ENCODE measurements at places on chromosomes 1 and 21. TPM values are rescaled to one million over a fixed set of nuclear protein-coding genes. Genes with fewer than 3 reads are reported as not detected.

- no peak overlapping the region for H3K4me3 ChIP-seq
- no peak for DNase-seq
- peaks cover 14% of the 10 kb centered on the region for H3K4me1 ChIP-seq
- no peaks in the 10 kb centered on the region for H3K27me3 ChIP-seq
- H3K27ac ChIP-seq = no peak overlapping the region
These were observed 37.8 kb upstream of the THEM4 start for GRCh38 chr1:151947140-151947539.

C1orf115 gene
- total RNA-seq = 17.6 TPM

DNA sequence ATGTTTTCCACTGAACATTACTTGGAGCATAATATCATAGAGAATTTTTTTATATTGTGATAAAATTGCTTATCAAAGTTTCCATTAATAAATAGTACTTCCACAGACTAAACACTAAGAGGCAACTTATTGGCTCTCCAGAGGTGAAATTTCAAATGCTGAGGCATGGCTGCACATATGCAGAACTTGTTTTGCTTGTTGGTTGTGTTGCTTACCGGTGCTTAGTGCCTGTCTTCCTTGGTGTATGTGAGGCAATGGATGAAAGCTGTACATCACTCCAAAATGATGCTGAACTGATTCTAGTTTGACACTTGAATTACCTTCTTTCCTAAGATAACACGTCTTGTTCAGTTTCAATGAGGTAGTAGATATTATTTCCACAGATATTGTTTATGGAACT, 29.8 kb upstream of the GPR52 start:
- no peak for DNase-seq
- H3K27me3 ChIP-seq = no peaks in the 10 kb centered on the region
- no peak overlapping the region for H3K4me3 ChIP-seq
- H3K36me3 ChIP-seq = no peaks in the 10 kb centered on the region

- no peaks in the 10 kb centered on the region for H3K27me3 ChIP-seq
- no peaks in the 10 kb centered on the region for H3K36me3 ChIP-seq
- no peak overlapping the region for H3K27ac ChIP-seq
These were observed 68.1 kb upstream of the AK4 start for GRCh38 chr1:65079941-65080340.

- no peak overlapping the region for H3K27ac ChIP-seq
- H3K4me1 ChIP-seq = peaks cover 4% of the 10 kb centered on the region
- no peak overlapping the region for H3K4me3 ChIP-seq
- no peaks in the 10 kb centered on the region for H3K27me3 ChIP-seq
- DNase-seq = no peak
These were observed 1.1 kb upstream of the GTF2B start for GRCh38 chr1:88892357-88892877.

SLAMF9 gene
- total RNA-seq = not detected

DNA sequence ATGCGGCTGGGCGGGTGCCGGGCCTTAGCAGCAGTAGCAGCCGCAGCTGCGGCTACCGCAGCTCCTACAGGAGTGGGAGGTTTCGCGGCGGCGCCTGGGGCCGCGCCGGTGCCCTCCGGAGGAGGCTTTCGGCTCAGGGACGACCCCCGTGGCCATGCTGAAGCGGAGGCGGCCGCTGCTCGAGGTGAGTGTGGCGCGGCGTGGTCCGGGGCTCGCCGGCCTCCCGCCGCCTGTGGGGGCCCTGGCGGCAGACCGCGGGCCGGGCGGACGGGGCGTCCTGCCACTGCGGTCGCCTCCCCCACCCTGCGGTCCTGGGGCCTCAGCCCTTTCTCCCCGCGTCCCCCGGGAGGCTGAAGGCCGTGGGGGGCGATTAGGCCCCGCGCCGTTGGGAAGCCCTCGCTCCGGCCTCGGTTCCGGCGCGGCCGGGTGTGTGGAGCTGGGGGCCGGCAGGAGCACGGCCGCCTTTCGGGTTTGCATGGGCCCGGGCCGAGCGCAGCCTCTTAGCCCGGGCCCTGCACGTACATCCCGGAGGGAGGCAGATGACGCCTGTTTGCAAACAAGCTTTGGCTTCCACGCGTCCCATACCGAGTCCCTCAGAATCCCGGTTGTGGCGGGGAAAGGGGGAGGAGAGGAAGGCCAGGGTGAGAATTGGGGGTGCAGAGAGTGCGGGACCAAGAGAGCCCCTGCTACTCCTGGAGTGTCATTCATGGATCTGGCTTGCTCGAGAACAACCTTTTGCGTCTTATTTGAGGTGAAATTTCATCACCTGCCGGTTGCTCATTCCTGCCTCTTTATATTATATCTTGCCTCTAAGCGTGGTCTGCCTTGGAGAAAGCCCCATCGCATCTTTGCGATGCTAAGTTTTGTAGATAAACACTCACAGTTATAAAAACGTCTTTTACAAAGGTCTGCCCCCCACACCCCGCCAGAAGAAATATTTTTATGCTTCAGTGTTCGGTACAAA, 613 bp downstream of the ZFYVE9 start:
- H3K4me1 ChIP-seq = peaks cover 5% of the 10 kb centered on the region
- peak; percentile 53 for DNase-seq
- H3K4me3 ChIP-seq = peak overlapping the region; percentile 86

DNA sequence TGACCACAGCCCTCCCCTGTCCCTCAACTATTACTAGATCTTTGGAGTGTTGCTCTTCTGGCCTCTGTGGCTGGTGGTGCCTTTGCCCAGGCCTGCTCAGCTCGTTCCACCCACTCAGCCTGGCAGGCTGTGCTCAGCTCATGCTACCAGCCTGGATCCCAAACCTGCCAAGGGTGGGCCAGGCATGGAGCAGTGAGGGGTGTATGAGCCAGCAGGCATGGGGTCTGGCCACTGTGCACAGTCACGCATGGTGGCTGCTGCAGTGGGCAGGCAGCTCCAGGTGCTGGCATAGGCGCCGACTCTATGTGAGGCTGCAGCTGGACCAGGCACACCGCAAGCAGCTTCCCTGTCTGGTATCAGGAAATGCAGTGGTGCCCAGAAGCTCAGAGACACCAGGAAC, 449.9 kb downstream of the MATN1 start:
- no peak for DNase-seq
- no peak overlapping the region for H3K4me3 ChIP-seq
- H3K4me1 ChIP-seq = no peaks in the 10 kb centered on the region
